ENCODE measurements at places on chromosomes 4 and X.

DNA sequence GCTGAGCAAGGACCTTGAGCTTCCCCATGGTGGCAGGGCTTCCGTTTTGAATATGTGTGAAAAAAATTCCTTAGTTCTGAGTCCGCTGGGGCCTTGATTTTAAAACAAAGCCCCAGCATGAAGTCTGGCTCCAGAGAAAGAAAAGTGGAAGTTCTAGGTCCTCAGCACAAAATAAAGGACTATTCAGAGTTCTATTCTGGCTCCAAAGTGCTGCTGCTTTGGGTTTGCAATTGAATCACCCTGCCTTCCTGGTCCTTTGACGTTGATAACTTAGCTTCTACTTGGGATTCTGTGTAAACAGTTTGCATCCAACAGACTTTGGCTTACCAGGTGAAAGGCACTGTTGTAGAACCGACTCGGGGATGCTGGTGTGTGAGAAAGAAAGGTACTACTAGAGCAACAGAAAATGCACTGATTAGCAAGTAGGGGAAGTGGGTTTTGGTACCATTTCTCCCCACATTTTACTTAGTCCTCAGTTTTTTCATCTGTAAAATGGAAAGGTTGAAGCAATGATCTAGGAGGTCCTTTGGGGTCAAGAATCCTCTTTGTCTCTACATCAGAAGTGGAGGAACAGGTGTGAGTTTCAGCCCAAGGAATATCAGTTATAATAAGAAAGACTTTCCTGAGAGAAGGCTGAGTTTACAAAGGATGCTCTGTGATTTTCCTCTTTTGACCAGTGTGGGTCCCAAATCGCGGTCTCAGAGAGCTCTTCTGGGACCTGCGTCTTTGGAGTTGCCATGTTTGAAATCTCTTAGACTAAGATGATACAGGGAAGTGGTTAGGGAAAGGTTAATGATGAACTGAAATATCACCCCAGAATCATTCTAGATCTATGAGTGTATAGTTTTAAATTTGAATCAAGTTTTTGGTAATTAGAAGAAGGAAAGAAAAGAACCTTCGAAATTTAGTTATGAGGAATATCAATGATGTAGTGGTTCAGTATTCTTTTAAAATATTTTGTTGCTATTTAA is 28.2 kb downstream of the IGFBP7 start:
- DNase-seq, result no peak

- DNase-seq, result no peak
These were observed 363.5 kb downstream of the BCOR start for GRCh38 chrX:39734174-39734776.

GRCh38 chrX:8864161-8864560 is 63.0 kb upstream of the FAM9A start:
- no peak for DNase-seq

- no peak for DNase-seq
These were observed 15.9 kb downstream of the TMEM192 start for GRCh38 chr4:165096776-165097175.

- DNase-seq, result no peak
These were observed 523.6 kb downstream of the TRAM1L1 start for GRCh38 chr4:116561768-116562167.

DNA sequence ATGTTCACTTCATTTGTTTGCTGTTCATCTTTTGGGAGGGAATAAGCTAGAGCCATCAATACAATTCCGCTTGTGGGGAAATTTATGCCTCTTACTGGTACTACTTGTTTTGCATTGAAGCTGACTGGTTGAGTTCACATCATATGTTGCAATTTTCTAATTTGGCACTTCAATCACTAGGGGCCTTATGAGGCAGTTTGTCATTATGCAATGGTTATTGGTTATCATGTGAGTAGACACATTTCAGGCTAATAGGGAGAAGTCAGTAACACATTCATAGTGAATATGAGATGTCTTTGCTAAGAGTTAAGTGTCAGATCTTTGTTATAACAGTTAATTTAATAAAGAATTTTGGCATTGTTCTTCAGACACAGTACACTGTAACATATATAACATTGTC is 5.0 kb downstream of the RPL36A start:
- DNase-seq, result no peak

DNA sequence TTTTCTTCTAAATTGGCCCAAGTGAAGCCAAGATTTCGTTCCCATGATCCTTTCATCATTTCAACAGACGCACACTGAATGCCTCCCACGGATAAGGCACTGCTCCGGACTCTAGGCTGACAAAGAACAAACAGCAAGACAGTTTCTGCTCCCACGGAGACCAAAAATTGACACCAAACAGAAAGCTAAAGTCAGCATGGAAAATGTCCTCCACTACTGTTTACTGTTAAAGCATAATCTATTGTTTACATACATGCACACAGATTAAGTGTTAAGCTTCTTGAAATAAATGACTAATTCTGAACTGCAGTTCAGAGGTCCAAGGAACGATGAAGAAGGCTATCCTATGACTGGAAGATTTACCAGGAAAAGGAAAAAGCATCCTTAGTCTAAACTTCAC is 199.6 kb downstream of the AASDH start:
- no peak for DNase-seq

DNA sequence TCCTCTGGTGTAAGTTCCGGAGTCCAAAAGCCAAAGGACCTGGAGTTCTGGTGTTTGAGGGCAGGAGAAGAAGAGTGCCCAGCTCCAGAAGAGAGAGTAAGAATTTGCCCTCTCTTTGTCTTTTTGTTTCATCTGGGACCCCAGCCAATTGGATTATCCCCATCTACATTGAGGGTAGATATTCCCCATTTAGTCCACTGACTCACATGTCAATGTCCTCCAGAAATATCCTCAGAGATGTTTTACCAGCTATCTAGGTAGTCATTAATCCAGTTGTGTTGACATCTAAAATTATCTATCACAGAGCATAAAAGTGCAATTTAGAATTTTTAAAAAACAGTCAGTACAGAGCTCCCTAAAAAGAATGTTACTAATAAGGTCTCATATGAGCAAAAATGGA is 132.9 kb upstream of the TMEM47 start:
- no peak for DNase-seq

DNA sequence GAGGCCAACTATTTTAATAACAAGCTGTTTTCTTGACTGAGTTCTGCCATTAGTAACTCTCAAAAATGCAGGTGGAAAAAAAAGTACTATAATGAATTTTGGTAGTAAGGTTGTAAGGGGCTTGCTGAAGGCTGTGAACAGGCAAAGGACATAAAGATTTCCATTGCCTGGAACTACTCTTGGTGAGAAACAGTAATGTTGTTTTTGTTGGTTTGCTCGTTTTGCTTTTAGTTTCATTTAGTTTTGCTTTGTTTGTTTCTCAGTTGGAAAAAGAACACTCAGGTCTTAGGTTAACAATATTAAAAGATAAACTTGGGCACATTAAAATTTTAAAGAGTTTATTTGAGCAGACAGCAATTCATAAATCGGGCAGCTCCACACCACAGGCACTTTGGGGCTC is 824.5 kb upstream of the HTR2C start:
- DNase-seq, result no peak

DNA sequence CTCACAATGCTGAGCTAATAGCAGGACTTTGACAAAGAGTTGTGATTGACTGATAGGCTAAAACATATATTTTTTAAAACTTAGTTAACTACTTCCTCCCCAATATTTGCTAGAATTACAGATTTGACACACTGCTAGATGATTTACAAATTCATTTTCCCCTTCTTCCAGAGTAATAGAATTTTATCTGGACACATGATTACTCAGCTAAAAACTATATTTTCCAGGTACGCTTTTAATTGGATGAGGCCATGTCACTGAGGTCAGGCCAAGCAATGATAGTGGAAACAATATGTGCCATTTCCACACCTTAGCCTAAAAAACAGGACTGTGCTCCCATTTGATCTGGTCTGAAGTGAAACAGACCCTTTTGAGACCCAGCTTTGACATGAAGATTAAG is 193.3 kb upstream of the PGRMC2 start:
- no peak for DNase-seq

- no peak for DNase-seq
These were observed 21.8 kb downstream of the SHOX start for GRCh38 chrX:652341-652741.

GRCh38 chr4:165394275-165394674 is 15.5 kb downstream of the CPE start:
- DNase-seq, result no peak

Measured in cortex of kidney (tissue), 1 donor.